GM12892 (cell line): ENCODE measurements at places on chromosomes 2 and 18.

- no peak for DNase-seq
Observed at GRCh38 chr18:74644713-74645112, 47.0 kb downstream of the ZNF407 start.

GRCh38 chr18:9867071-9867594 lies 18.6 kb upstream of the TXNDC2 start:
- DNase-seq, result no peak

GRCh38 chr2:158735822-158736580 lies 59.1 kb upstream of the DAPL1 start:
- DNase-seq, result no peak

GRCh38 chr2:158671360-158672245 lies 123.5 kb upstream of the DAPL1 start:
- no peak for DNase-seq
